ENCODE measurements at places on chromosomes 13 and 19.

- H3K4me1 ChIP-seq: no peaks in the 10 kb centered on the region
- no peak overlapping the region for H3K4me3 ChIP-seq
- no peak overlapping the region for H3K27ac ChIP-seq
Measured at GRCh38 chr19:30074741-30075715, 133.0 kb downstream of the URI1 start.

DNA sequence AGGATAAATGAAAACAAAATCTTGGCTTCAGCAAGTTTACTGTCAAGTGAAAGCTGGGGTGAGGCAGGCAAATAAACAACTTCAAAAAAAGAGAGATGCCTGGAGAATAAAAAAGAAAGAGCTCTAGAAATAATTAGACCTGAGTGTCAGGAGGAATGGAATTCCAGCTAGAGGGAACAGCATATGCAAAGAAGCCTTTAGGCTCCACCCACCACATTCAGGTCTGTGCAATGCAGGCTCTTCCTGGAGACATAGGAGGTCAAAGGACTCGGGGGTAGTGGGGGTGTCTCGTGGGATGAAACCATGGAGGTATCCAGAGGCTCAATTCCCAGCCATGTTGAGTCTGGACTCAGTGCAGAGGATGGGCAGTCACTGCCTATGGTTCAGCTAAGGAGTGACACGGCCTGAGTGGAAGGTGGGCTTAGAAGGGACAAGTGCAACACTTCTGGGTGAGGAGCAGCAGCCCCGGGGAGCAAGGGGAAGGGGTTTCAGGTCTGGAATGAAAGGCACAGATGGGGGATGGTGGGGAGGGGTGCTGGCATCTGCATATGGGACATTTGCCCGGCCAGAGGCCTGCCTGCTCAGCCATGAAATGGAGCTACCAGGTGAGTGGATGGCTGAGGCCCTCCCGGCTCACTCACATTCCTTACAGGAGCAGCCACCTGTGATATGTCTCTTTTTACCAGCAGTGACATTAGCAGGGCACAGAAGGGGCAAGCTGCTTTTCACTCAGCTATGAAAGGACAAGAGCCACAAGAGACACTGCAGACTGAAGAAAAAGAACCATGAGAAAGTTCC, 12.3 kb downstream of the LATS2 start:
- DNase-seq: no peak
- no peak overlapping the region for H3K4me3 ChIP-seq
- H3K27ac ChIP-seq: no peak overlapping the region

DNA sequence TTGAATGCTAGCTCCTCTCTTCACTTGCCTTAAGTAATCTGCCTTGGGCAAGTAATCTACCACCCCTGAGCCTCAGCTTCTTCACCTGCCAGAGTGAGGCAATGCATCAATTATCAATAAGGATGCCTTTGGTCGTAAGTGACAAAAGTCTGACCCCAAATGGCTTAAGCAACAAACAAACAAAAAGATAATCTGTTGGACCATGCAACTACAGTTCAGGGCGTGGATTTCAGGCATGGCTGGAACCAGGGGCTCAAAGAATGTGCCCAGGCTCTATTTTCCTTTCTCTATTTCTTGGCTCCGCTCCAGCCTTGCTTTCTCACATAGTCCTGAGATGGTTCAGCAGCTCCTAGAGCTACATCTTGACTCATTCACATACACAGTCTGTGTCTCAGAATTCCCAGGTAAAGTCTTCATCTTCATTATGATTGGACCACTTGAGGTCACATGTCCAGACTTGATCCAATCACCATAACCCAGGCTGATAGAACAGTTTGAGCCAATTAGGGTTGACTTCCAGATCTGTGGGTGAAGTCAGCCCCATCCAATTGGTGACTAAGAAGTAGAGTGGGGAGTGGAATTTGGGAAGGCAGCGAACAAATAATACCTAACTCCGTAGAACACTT, 29.6 kb downstream of the ACSBG2 start:
- no peak overlapping the region for H3K4me3 ChIP-seq
- H3K36me3 ChIP-seq: no peaks in the 10 kb centered on the region
- DNase-seq: no peak
- H3K27me3 ChIP-seq: peaks cover 5% of the 10 kb centered on the region
- H3K4me1 ChIP-seq: peaks cover 6% of the 10 kb centered on the region

GRCh38 chr13:20232556-20233277, 598 bp upstream of the GJB6 start:
- no peaks in the 10 kb centered on the region for H3K36me3 ChIP-seq
- DNase-seq: no peak
- no peak overlapping the region for H3K27ac ChIP-seq

- no peak for DNase-seq
- no peaks in the 10 kb centered on the region for H3K36me3 ChIP-seq
Measured at GRCh38 chr19:19403373-19403901, 2.0 kb upstream of the GATAD2A start.

DNA sequence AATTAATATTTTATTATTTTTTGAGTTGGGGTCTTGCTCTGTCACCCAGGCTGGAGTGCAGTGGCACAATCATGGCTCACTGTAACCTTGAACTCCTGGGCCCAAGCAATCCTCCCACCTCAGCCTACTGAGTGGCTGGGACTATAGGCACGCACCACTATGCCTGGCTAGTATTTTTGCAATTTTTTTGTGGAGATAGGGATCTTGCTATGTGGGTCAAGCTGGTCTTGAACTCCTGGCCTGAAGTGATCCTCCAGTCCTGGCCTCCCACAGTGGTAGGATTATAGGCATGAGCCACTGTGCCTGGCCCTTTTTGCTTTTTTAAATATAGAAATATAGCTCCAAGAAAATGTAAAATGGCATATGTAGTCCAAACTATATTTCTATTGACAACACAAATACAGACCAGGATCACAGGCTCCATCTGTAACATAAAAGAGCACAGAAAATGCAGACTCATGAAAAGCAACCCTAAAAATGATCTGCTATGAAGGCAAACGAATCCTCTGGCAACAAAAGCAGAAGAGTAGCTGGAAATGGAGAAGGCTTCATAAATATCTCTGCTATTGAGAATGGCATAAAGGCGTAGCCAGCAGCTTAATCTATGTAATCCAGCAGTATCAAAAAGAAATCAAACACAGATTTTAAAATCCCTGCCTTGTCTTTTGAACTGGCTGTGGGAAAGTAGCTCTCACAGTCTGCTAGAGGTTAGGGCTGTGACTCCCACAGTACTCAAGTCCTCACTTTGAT, 200.6 kb downstream of the LHFPL6 start:
- no peak overlapping the region for H3K27ac ChIP-seq
- no peaks in the 10 kb centered on the region for H3K27me3 ChIP-seq
- no peaks in the 10 kb centered on the region for H3K36me3 ChIP-seq
- no peak overlapping the region for H3K4me3 ChIP-seq
- no peaks in the 10 kb centered on the region for H3K4me1 ChIP-seq

GRCh38 chr13:97440598-97441170, 6.7 kb downstream of the RAP2A start:
- DNase-seq: no peak
- no peak overlapping the region for H3K4me3 ChIP-seq
- H3K27me3 ChIP-seq: no peaks in the 10 kb centered on the region
- H3K36me3 ChIP-seq: peaks cover 1% of the 10 kb centered on the region
- no peak overlapping the region for H3K27ac ChIP-seq

DNA sequence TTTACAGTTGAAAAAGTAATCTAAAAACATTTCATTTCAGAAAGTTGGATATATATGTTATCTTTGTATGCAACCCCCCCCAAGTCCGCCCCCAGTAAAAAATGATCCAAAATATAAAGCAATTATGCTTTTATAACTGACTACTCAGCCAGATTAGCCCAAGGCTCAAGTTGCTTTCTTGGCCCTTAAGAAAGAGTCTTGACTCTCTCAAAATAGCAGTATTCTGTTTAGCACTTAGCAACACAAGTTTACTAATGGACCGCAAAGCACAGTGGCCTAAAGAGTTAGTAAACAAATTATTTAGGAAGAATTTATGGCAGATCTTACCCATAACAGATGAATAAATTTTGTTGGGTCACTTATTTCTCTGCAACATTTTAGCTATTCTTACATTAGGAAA, 86.9 kb downstream of the ELF1 start:
- H3K4me1 ChIP-seq: peaks cover 23% of the 10 kb centered on the region
- no peak overlapping the region for H3K27ac ChIP-seq
- H3K27me3 ChIP-seq: no peaks in the 10 kb centered on the region
- no peak overlapping the region for H3K4me3 ChIP-seq
- DNase-seq: no peak

DNA sequence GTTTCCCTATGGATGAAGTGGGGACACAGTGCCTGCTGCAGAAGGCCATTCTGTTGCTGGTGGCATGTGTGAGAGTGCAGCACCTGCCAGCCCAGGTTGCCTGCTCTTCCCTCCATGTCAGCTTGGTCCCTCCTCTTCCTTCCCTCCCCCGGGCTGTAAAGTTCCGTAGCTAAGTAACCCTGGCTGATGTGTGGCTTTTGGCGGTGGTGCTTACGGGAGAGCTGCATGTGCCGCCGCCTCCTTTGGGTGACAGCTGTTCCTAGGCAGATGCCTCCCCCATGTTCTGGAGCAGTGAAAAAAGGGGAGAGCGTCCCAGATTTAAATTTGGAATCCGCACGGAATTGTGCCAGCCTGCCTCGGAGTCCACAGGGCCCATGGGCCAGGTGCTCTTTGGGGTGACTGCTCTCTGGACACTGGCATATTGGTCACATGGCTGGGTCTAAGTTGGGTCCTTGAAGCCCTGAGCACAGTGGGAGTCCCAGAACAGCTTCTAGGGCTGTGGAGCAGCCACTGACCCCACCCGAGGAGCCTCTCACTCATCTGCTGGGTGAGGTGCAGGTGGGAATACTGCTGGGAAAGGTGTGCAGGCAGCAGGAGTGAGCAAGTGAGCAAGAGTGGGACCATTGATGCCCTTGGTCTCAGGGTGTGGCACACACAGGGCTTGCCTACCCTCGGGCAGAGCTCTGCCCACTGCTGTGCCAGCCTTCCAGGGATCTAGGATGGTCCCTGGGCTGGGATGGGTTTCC, 33.1 kb upstream of the ZNF536 start:
- H3K36me3 ChIP-seq: no peaks in the 10 kb centered on the region
- H3K4me3 ChIP-seq: no peak overlapping the region
- no peaks in the 10 kb centered on the region for H3K4me1 ChIP-seq
- DNase-seq: no peak

GRCh38 chr13:94470126-94470525, 9.4 kb downstream of the DCT start:
- no peak for DNase-seq
- H3K27ac ChIP-seq: no peak overlapping the region
- no peak overlapping the region for H3K4me3 ChIP-seq
- no peaks in the 10 kb centered on the region for H3K27me3 ChIP-seq
- no peaks in the 10 kb centered on the region for H3K4me1 ChIP-seq

GRCh38 chr19:38812841-38813320, at the start of gene LGALS4:
TSS of gene LGALS4 (minus strand) at chr19:38812945. CDS start at chr19:38812886, 59 bp downstream.
- H3K27ac ChIP-seq: no peak within 1 kb of the TSS
- H3K4me1 ChIP-seq: no peaks in the 10 kb centered on the region
- H3K27me3 ChIP-seq: no peaks in the 10 kb centered on the region
- no peak within 1 kb of the TSS for H3K4me3 ChIP-seq
- no peak for DNase-seq

DNA sequence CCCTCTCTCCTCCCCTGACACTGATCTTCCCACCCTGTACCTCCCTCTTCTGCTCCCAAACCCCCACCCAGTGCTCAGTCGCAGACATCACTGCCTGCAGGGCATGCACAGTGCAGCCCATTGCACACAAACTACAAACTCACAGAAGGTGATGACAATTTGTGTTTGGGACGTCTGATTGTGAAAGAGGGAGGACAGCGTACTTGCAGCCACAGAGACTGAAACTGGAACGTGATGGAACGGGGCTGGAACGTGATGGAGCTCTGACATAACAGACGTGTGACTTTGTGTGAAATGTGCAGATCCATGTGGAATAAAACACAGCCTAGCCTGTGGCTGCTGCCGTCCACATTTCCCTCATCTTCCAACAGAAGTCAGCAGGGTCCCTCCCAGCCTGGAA, 57.3 kb upstream of the CEACAM8 start:
- no peak overlapping the region for H3K4me3 ChIP-seq
- H3K4me1 ChIP-seq: no peaks in the 10 kb centered on the region
- H3K27ac ChIP-seq: no peak overlapping the region
- no peak for DNase-seq
- peaks cover 5% of the 10 kb centered on the region for H3K27me3 ChIP-seq
- no peaks in the 10 kb centered on the region for H3K36me3 ChIP-seq

DNA sequence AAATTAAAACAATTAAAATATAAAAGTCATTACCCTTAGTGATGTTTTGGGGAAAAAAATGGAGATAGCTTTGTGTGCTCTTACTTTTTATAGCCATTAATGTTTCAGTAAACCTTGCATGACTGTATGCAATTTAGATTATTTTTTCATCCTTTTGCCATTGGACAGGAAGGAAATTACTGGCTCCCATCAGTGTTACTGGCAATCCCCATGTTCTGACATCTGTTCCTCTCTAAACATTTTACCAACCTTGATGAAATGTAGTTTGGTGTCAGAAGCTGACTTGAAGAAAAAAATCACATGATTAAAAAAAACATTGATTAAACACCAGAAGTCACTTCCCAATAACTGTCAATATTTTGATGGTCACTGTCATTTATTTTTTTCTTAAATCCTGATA, 52.3 kb upstream of the ZNF536 start:
- no peak for DNase-seq
- no peaks in the 10 kb centered on the region for H3K36me3 ChIP-seq
- no peak overlapping the region for H3K27ac ChIP-seq
- no peak overlapping the region for H3K4me3 ChIP-seq
- no peaks in the 10 kb centered on the region for H3K27me3 ChIP-seq

- H3K27me3 ChIP-seq: no peaks in the 10 kb centered on the region
- H3K4me3 ChIP-seq: no peak overlapping the region
- no peak overlapping the region for H3K27ac ChIP-seq
Measured at GRCh38 chr19:711254-711653, 2.5 kb downstream of the PALM start.

DNA sequence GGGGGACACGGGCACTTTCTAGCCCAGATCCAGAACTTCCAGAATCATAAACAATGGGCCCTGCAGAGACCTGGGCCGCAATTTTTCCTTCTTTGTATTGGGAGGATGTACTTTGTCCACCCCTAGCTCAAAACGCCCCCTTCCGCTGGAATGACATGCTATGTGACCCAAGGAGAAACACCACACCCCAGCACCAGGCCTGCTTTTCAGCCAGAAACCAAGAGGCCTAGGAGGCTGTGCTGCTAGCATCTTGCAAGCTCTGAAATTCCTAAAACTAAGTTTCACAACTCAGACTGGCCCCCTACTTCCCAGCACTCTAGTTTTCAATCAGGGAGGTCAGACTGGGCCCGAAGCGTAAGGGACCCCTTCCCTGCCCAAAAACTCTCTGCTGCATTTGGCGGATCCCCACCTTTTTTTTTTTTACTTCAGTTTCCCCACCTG, 538 bp downstream of the LSM4 start:
- H3K4me3 ChIP-seq: peak overlapping the region; percentile 96
- peaks cover 32% of the 10 kb centered on the region for H3K4me1 ChIP-seq
- H3K36me3 ChIP-seq: no peaks in the 10 kb centered on the region
- peak overlapping the region; percentile 84 for H3K27ac ChIP-seq
- peak; percentile 53 for DNase-seq

- no peak overlapping the region for H3K27ac ChIP-seq
- no peak for DNase-seq
- H3K36me3 ChIP-seq: no peaks in the 10 kb centered on the region
- H3K4me1 ChIP-seq: no peaks in the 10 kb centered on the region
Measured at GRCh38 chr13:25231517-25231916, 55.8 kb downstream of the MTMR6 start.

GRCh38 chr13:51740698-51741097, 63.3 kb downstream of the DHRS12 start:
- no peaks in the 10 kb centered on the region for H3K27me3 ChIP-seq
- H3K27ac ChIP-seq: no peak overlapping the region
- DNase-seq: no peak
- no peaks in the 10 kb centered on the region for H3K4me1 ChIP-seq
- peaks cover 3% of the 10 kb centered on the region for H3K36me3 ChIP-seq

Data from B cell (primary cell).